ENCODE measurements at places on chromosomes 1 and 21.

GRCh38 chr1:1206376-1206965 lies at the start of gene TNFRSF18:
TNFRSF18 (minus strand) TSS chr1:1206592; CDS start chr1:1206571, 21 bp downstream.
- DNase-seq, result peak; percentile 49

DNA sequence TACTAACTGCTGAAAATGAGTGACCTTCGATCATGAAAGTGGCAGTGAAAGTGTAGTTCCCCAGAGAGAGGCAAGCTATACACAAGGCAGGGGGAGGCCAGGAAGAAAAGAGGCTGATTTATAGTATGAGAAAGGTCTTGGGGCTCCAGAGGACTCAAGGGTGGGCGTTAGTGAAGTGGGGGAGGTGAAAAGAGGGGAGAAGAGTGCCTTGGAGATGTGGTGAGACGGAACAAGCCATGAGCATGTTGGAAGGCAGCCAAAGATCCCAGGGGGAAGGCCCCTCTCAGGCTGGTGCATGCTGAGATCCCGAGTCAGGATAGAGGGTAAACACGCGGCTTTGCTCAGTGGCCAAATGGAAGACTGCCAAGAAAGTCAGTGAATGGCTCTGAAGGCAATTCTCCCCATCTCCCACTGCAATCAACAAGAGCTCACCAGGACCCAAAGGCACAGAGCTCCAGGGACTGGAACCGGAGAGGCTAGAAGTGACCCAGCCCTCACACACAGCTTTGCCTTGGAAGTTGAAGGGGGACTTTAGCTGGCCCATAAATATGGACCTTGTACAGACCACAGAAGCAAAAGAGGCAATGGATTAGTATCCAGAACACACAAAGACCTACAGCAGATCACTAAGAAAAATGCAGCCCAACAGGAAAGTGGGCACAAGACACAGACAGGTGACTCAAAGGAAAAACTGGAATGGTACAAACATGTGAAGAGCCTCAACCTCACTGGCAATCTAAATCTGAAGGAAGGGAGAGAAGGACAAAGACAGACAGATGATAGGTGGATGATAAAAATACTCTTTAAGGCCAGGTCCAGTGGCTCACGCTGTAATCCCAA lies 49.6 kb downstream of the HSF2BP start:
- no peak for DNase-seq

DNA sequence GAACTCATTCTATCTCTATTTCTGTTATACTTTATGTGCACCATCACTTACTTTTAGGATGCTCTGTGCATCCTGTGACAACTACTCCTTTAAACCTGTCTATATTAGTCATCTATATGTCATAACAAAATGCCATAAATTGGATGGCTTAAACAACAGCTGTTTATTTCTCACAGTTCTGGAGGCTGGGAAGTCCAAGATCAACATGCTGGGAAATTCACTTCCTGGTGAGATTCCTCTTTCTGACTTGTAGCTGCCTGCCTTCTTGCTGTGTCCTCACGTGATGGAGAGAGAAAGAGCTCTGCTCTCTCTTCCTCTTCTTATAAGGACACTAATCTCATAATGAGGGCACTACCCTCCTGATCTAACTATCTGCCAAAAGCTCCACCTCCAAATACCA lies 62.3 kb upstream of the RCOR3 start:
- DNase-seq, result no peak

DNA sequence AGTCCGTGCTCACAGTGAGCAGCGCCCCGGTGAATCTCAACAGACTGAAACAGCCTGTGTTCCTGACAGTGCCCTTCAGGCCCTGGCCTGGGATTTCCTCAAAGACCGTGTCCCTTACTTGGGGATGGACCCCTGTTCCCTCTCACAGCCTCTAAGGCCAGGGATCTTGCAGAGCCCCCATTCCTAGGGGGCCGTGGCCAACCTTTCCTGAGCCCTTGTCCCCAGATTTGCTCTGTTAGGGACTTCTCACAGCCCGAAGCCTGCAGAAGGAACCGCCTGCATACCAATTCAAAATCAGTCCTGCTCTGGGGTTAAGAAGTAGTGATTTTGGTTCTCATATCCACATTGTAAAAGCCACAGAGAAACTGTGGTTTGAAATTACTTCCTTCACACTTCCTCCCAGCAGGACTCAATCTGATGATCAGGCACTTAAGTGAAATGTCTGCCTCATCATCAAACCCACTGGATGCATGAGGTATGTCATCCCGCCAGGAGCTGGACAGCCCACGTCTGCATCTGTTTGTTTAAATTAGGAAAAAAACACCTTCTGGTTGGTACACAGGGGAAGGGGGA lies 14.9 kb downstream of the ABCA4 start:
- peak; percentile 18 for DNase-seq

- no peak for DNase-seq
Observed at GRCh38 chr1:166418344-166418933, 251.6 kb upstream of the FAM78B start.

DNA sequence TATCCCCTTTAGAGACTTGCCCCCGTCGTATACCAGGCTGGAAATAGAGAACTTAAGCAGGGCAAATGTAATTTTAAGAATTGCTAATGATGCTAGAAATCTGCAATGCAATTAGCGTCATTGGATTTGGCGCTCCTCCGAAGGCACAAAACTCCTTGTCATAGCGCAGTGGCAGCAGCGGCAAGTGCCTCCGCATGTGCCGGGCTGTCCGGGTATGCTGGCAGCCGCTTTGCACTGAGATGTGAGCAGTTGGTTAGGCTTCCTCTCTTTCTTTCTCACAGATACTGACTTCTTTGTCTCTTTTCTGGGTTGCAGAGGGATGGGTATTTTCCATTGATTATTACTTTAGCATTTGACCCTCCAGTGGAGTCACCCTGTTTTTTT lies 193.4 kb upstream of the LMO4 start:
- DNase-seq, result no peak

- DNase-seq, result no peak
Observed at GRCh38 chr1:6143395-6143794, 36.7 kb downstream of the CHD5 start.

GRCh38 chr21:28089599-28090441 lies 902.9 kb downstream of the LTN1 start:
- no peak for DNase-seq

DNA sequence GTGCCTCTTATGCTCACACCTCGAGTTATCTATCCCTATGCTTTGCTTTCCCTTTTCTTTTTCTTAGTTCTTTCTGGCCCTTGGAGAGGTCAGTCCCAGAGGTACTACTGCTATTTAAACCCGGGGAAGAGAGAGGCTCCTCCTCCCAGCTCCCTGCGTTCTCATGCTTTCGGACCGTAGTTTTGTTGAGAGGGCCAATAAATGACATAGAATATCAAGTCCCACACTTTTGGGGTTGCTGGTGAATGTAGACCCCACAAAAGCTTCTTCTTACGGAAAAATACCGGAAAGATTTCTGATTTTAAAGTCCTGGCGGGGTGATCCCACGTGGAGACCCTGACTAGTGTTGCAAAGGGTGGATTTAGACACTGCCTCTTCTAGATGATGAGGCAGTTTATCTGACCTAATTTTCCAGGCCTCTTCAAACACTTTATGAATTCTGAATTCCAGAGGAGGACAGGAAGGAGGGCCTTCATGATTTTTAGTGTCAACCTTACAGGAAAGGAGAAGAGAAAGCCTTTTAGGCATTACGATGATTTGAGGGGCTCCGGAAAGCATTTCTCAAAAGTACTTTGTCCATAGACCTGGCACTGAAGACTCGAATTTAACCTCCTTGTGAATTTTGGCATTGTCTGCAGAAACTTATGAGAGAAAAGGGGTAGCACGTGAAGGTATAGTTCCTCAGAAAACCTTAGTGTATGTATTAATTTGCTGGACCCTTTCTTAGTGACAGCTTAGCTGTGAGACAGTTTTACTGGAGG lies 694 bp downstream of the TMEM167B start:
- DNase-seq, result peak; percentile 53

DNA sequence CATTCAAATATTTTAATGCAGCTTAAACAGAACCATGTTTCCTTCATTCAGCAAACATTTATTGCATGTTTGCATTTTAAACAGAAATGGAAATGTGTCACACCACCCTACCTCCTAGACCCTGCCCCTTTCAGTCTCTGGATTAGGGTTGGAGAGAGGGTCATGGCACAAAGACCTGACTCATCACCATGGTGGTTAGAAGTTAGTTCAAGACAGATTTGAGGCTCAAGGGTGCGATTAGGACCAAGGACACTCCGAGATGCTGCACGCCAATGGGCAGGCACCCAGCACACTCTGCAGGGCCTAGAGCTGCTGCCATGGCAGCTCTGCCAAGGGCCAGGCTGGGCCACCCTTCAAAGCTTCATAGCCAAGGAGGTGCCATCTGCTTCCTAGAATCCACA lies 86.9 kb downstream of the NAV1 start:
- no peak for DNase-seq

DNA sequence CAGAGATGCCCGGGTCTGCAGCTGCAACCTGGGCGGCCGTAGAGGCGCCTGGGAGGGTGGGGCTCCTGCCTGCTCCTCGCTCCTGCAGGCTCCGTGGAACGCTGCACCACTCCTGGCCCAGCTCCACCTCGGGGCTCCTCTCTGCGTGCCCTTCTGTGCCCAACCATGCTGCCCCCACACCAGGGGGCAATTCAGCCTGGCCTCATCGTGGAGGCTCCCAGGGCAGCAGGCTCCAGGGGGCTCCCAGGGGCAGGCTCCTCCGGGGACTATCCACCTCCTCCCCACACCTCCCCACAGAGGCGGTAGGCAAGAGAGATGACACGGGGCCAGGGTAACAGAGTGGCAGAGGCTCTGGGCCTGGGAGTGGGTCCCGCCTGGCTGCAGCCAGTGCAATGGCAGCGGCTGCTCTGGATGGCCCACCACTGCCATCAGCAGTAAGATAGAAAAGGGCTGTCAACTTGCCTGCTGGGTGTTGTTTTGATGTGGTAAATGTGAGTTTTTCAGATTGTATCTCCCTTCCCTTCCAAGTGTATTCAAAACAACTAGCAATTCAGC lies 22.4 kb upstream of the LRRC8C start:
- DNase-seq, result peak; percentile 73

DNA sequence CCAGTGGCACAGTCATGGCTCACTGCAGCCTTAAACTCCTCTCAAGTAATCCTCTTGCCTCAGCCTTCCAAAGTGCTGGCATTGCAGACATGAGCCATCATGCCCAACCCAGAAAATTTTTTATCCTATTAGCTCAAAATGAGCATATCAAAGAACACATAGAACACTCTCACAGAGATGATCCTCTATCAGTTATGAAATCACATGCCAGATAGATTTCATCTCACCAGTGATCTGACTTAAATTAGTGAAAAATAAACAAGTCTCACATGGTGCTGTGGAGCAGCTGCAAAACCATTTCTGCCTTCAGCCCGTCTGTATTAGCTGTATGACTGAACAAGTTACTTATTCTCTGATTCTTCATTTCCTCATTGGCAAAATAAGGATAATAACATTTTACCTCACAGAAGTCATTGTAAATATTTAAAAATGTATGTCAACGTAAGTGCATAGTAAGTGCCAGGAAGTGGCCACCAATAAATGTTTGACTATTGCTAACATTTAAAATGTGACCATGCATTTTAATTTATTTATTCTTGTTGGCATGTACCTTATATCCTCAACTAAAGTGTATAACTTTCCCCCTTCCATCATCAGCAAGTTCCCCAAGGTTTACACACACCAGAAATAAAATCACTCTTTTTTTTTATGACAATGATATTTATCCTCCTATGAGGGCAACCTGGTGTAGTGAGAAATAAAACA lies 29.0 kb upstream of the SLC19A2 start:
- DNase-seq, result no peak

DNA sequence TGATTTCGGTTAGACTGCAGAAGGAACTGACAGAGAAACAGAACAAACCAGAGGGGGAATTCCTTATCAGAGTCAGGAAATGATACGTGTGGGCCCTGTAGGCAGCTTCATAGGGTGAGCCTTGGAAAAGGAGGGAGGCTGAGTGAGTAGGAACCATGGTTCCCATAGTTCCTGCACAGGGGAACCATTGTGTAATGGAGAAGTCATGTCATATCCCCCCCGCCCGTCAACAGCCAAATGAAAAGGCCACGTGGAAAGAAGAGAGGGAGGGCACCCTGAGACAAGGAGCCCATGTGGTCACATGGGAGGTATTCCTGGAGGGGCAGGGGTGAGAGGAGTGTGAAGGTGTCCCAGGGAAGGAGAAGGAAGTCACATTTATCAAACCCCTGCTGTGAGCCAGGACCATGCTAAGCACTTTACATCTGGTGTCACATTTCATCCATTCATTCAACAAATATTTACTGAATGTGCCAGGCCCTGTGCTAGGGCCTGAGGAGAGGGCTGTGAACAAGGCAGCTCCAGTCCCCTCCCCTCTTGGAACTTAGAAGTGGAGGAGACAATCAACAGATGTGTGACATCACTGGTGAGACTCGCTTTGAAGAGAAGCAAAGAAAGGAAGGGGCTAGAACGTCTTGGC lies 15.7 kb upstream of the FGR start:
- DNase-seq, result no peak

Data from activated CD4-positive, alpha-beta T cell treated with anti-CD3 and anti-CD28 coated beads, Interleukin-2, Interleukin-6, amounts not matched to agents 100 ng/mL and 50 ng/mL, durations not matched to agents 16 hours and 8 hours (primary cell).